DMS 273 treated with DMSO at 0.1 percent for 48 hours (cell line): ENCODE measurements at places on chromosomes 3 and 15.

DNA sequence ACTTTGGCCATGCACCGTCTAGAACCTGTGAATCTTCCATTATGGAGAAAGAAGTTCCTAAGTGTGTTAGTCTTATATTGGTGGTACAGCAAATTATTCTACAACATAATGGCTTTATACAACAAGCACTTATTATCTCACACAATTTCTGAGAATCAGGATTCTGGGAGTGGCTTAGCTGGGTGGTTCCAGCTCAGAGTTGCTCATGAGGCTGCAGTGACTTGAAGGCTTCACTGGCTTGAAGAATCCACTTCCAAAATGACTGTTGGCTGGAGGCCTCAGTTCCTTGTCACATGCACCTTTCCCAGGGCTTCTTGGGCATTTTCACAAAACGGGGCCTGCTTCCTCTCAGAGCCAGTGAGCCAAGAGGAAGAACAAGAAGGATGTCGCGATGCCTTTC, 82.3 kb upstream of the RNF7 start:
- DNase-seq, result no peak

DNA sequence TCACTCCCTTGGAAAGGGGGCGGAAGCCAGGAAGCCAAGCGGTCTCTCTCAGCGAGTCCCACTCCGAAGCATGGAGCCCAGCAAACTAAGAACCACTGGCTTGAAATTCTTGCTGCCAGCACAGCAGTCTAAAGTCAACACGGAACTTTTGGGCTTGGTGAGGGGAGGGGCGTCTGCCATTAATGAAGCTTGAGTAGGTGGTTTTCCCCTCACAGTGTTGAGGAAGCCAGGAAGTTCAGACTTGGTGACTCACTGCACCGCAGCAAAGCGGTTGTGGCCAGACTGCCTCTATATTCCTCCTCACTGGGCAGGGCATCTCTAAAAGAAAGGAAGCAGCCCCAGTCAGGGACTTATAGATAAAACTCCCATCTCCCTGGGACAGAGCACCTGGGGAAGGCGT, 665.4 kb upstream of the CBLB start:
- DNase-seq, result no peak

DNA sequence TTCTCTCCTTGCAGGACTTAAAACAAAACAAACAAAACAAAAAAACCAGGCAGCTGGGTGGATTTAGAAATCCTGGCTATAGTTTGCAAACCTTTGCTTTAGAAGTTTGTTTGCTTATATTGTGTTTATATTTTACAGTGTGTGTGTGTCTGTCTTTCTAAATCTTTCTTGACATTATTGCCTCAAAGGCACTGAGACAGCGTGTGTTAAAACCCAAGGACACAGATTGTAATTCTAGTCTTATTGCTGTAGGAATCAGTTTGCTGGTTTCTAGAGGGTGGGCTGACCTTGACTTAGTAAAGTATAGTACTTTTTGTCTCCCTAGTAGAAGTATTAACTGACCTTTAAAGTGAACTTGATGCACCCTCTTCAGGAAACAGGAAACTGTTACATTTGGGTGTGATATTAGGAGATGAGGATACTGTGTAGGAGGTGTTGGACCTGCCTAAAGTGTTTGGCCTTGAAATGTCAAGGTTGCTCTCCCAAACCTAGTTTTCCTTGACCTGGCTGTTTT, 71.0 kb downstream of the TCF12 start:
- no peak for DNase-seq

DNA sequence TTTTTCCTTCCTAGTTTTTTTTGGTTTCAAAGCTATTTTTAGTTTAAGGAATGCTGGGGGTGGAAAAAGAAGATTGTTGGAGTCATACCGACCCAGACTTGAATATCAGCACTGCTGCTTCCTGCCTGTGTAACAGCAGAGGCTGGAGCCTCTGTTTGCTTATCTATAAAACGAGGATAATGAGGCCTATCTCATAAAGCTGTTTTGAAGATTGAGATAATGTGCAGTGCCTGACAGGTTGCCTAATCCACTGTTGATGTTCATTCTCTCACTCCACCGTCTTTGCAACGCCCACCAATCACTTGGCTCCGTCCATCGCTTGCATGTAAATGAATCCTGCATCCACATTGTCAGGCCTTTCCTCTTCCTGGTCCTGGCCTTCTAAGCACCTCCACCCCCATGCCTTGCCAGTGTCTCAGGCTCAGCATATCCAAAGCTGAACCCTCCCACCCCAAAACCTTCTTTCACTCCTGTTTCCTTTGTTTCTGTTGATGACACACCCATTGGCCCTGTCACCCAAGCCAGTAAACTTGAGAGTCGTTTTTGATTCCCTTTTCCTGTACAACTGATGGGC, 94.9 kb downstream of the MEX3B start:
- no peak for DNase-seq

DNA sequence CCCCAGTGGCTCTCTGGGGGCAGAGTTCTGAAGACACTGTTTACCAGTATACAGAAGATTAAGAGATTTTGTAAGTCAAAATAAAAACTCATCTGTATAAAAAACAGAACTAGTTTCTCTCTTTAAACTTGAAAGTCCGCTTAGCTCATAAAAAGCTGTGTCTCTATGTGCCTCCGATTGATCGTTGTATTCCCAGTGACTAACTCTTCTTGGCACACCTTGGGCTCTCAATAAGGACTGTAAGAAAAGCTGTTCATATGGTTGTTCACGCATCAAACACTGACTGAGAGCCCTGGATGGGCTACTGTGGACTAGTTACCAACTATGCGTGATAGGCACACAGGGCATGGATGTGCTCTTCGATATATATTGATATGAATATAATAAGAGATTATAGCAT, 107.9 kb downstream of the P3H2 start:
- no peak for DNase-seq

GRCh38 chr3:25603703-25604102, 61.0 kb downstream of the TOP2B start:
- no peak for DNase-seq

DNA sequence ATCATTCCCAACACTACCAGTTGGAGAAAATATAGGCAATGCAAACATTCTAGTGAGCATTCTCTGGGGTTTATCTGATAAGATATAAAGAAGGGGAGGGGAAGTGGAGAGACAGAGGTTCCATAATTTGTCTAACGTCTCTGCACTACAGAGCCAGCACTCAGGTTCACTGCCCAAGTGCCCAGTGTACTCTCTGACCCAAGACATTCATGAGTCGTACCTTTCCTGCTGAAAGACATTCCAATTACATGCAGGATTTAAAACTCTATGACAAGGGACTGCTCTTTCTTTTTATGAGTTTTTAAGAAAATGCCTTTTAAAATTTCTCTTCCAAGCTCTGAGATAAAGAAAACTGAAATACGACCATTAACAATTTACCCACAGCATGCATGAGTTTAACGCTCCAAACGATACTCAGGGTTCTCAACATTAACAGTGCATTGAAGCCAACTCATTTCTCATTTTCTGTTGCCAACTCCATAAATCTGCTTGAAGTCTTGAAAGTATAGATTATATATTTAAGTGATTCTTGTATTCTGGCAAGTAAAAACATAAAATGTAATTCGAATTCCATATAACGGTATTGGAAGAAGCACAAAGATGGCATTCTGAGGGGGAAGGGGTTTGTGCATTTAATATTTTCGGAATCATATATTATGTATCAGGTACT, 193.4 kb downstream of the SUCLG2 start:
- no peak for DNase-seq

- DNase-seq, result no peak
These were observed 205.8 kb downstream of the SSR3 start for GRCh38 chr3:156349111-156349510.

GRCh38 chr15:93826790-93827189, 404.6 kb upstream of the MCTP2 start:
- DNase-seq, result no peak

DNA sequence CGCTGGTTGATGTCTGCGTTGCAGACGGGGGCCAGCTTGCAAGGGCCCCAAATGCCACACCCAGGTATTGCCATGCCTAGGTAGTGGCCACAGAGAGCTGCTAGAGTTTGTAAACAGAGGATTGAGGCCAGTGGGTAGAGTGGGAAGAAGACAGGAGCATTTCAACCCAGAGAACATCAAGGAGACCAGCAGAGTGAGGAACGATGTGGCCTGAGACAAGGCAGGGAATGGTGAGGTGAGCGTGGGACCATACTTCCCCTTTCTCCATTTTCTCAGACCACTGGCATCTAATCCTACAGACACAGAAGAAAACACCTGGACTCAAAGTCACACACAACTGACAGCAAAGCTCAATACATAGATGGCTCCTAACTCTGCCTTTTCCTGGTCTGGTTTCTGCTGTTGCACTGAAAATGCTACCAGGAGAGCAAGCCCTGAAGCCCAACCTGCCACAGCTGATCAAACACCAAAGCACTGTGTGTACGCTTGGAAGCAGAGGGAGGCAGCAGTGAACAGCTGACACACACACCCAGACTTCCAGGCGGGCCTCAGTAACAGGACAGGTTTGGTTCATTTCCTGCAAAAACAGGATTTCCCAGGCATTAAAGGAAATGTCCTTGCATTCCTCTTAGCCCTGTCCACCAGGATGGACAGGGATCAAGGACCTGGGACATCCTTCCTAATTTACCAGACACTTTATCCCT, 1.6 kb downstream of the FAM174B start:
- peak; percentile 7 for DNase-seq

DNA sequence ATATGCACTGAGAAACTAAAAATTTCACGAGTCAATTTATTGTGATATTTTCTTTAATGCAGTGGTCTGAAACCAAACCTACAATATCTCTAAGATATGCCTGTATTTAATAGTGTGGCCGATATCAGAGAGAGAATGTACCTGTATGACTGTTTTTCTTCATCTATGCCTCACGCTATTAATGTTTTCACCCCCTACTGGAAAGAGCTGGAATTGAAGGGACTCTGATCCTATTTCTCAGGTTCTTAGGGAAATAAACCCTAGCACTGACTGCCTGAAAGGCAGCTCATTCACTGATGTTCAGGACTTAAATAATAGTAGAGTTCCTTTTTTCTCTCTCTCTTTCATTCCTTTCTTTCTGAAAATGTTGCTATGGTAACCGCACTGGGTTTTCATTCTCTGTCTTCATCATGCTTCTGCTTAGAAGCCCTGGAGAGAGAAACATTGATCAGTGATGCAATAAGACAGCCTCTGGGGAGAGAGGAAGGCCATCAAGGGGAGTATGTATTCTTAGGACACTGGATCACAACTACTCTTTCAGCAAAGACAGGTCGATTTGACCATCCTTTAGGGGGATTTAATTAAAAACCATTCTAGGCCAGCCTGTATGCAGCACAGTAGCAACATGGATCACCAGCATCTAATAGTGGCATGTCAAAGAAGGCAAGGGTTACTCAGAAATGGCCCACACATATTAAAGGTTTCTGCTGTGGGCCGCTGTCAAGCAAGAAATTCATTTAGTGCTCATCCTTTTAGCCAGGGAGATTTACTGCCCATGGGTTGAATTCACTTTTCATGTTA, 1135.7 kb downstream of the IGSF11 start:
- no peak for DNase-seq

- DNase-seq, result no peak
These were observed 172.1 kb downstream of the TBC1D2B start for GRCh38 chr15:77905301-77905920.

GRCh38 chr3:63050548-63051177, 175.4 kb upstream of the CADPS start:
- no peak for DNase-seq

DNA sequence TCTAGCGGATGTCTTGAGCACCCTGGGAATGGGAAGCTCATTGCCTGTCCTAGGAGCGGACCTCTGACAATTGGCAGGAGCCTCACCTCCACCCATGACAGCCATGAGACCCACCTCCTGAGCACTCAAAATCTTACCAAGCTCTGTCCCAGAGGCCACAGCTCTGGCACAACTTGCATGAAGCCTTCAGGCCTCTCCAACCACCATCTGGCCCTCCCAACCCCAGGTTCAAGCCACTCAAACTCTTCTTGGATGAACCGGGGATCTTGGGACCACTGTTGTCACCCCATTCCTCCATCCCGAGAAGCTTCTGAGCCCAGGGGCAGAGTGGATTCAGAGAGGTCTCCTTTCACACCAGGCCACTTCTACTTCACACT, 1.5 kb downstream of the VIPR1 start:
- DNase-seq, result no peak

- no peak for DNase-seq
These were observed 261.5 kb upstream of the LRTM1 start for GRCh38 chr3:55189359-55189801.

- no peak for DNase-seq
These were observed 27.7 kb upstream of the LRRN1 start for GRCh38 chr3:3771567-3771966.

DNA sequence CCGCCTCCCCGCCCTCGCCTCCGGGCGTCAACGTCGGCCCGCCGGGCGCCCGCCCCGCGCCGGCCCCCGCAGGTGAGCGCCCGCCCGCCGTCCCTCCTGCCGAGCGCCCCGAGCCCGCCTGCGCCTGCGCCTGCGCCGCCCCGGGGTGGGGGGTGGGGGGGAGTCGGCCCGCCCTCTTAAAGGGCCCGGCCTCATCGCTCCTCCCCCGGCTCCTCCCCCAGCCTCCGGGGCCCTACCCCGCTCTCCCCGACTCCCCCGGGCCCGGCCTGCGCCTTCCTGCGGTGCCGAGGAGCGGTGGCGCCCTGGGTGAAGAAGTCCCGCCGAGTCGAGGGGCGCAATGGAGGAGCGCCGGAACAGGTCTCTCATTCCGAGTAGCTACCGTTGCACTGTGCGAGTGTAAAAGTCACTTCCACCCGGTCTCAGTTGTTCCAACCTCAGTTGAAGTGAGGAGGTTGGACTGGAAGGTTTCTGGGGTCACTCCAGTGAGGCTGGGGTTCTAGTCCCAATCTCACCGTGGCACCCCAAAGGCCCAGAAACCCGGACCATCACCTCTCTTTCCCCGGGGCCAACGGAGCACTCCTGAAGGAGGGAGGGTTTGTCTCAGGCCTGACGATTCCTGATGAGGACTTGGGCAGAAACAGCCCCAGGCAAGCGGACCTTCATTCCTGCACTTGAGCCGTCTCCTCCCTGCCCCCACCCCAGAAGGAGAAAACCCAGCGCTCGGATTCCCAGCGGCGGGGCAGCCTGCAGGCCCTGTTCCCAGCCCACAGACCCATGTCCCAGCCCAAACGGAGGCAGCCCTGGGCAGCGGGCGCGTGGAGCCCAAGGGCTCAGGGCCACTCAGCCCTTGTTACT, 1.5 kb upstream of the TNK2 start:
- DNase-seq, result peak; percentile 33

GRCh38 chr3:59386165-59386564, 336.3 kb upstream of the CFAP20DC start:
- DNase-seq, result no peak

GRCh38 chr3:43021186-43021585, 42.1 kb downstream of the GASK1A start:
- DNase-seq, result no peak

- no peak for DNase-seq
These were observed 68.0 kb upstream of the RBMS3 start for GRCh38 chr3:29212789-29213433.

DNA sequence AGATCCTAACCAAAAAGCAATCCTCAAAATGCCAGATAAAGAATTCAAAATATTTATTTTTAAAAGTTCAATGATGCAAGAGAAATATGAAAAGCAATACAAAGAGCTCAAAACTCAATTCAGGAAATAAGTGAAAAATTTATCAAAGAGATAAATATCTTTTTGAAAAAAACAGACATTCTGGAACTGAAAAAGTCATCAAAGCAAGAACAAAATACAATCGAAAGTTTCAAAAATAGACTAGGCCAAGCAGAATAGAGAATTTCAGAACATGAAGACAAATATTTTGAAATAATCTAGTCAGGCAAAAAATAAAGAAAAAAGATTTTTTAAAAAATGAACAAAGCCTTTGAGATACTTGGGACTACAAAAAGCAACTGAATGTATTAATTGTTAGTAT, 83.4 kb upstream of the STT3B start:
- no peak for DNase-seq

- no peak for DNase-seq
These were observed 165.6 kb downstream of the ATP8B4 start for GRCh38 chr15:49953421-49953820.
